ENCODE measurements at places on chromosomes 2 and 18. TPM values are rescaled to one million over a fixed set of nuclear protein-coding genes. Genes with fewer than 3 reads are reported as not detected.

The SLC8A1 gene
- 125 TPM for total RNA-seq

The LBX2 gene
- 1.3 TPM for total RNA-seq

The BMP10 gene
- total RNA-seq = not detected

The SCN3A gene
- 0.89 TPM for total RNA-seq

The PARD6G gene
- total RNA-seq = 6.8 TPM

The CDH2 gene
- 523 TPM for total RNA-seq

The PIEZO2 gene
- 1.1 TPM for total RNA-seq

The CSRNP3 gene
- total RNA-seq = 3.9 TPM

The DOCK10 gene
- total RNA-seq = 39.5 TPM

The EDAR gene
- total RNA-seq = not detected

The STON1 gene
- 14.5 TPM for total RNA-seq

The SCN7A gene
- total RNA-seq = 0.23 TPM

The SOWAHC gene
- 7.4 TPM for total RNA-seq

The MAP2 gene
- total RNA-seq = 0.59 TPM

The OTOS gene
- not detected for total RNA-seq

The LCLAT1 gene
- total RNA-seq = 13.0 TPM

The SLC4A5 gene
- total RNA-seq = 0.83 TPM

The IRS1 gene
- total RNA-seq = 10.4 TPM

The CNTNAP5 gene
- not detected for total RNA-seq

The ABCB11 gene
- total RNA-seq = not detected

The DLX1 gene
- 0.55 TPM for total RNA-seq

The RAB6C gene
- not detected for total RNA-seq

The NFU1 gene
- total RNA-seq = 31.8 TPM

The CD207 gene
- total RNA-seq = not detected

The XIRP2 gene
- total RNA-seq = under 0.01 TPM

The SPATS2L gene
- 53.7 TPM for total RNA-seq

The GPR39 gene
- 7.4 TPM for total RNA-seq

The REG3A gene
- not detected for total RNA-seq

The KCNG3 gene
- not detected for total RNA-seq

The TTR gene
- not detected for total RNA-seq

The SERPINB13 gene
- not detected for total RNA-seq

The INPP5D gene
- total RNA-seq = 2.4 TPM

The LYG1 gene
- total RNA-seq = 0.14 TPM

The LYPD1 gene
- 29.3 TPM for total RNA-seq

The ABCG5 gene
- not detected for total RNA-seq

The GKN1 gene
- total RNA-seq = not detected

The SERPINB12 gene
- not detected for total RNA-seq

The DRC1 gene
- under 0.01 TPM for total RNA-seq

The NPAS2 gene
- total RNA-seq = 82.1 TPM

The NAT8 gene
- not detected for total RNA-seq

The LYPD6 gene
- 7.8 TPM for total RNA-seq

The CLEC4F gene
- total RNA-seq = not detected

The C2orf81 gene
- total RNA-seq = 0.30 TPM

The GAREM1 gene
- total RNA-seq = 5.1 TPM

The MROH2A gene
- total RNA-seq = not detected

The SH3RF3 gene
- 3.4 TPM for total RNA-seq
